ENCODE measurements at places on chromosomes 11 and 22. TPM values are rescaled to one million over a fixed set of nuclear protein-coding genes. Genes with fewer than 3 reads are reported as not detected.

Gene TNRC6B
- total RNA-seq: 19.3 TPM

Gene APOL5
- not detected for total RNA-seq

Gene RAG2
- not detected for total RNA-seq

Gene DRD2
- 0.08 TPM for total RNA-seq

DNA sequence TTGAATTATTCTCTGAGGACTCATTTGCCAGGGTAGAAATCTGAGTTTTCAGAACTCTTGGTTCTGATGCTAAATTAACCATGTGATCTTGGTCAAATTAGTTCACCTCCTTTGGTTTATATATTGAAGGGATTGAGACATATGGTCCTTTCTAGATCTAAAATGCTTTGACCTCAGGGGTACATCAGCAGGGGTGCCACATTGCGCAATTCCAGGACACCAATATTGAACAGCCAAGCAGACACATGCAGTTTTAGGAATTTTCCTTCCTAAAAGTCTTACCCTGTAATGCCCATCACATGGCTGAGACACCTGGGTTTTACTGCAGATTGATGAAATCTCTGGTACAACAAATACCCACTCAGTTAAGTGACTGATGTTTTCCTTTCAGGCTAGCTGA lies 254.4 kb upstream of the NCAM1 start:
- ATAC-seq: no peak

DNA sequence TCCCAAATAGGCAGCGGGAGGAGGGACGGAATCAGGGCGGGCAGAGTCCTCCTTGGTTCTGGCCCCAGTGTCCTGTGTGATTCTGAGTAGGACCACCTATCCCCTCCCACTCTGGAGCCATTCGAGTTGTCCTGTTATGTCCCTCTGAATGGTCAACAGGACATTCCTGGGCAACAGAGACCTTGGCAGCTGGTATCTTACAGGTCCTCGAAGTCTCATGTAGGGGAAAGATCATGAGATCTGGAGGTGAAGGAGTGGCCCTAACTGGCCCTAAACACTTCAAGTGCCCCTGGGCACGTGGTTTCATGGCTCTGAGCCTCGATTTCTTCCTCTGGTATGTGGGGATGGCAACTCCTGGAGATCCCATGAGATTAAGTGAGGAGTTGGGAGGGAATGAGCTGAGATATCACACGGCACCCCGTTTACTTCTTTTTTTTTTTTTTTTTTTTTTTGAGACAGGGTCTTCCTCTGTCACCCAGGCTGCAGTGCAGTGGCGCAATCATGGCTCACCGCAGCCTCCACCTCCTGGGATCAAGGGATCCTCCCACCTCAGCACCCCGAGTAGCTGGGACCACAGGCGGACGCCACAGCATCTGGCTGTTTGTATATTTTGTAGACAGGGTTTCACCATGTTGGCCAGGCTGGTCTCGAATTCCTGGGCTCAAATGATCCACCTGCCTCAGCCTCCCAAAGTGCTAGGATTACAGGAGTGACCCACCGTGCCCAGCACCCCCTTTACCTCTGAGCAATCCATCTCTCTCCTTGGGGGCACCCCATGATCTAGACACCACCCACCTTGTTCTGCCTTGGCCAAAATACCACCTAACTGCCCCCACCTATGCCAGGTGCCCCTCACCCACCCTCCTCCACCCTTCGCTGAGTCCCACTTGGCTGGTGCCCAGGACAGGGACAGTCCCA lies 6.8 kb downstream of the LIF start:
- ATAC-seq: no peak

- ATAC-seq: no peak
These were observed 101.7 kb upstream of the TRIM77 start for GRCh38 chr11:89608234-89608966.

DNA sequence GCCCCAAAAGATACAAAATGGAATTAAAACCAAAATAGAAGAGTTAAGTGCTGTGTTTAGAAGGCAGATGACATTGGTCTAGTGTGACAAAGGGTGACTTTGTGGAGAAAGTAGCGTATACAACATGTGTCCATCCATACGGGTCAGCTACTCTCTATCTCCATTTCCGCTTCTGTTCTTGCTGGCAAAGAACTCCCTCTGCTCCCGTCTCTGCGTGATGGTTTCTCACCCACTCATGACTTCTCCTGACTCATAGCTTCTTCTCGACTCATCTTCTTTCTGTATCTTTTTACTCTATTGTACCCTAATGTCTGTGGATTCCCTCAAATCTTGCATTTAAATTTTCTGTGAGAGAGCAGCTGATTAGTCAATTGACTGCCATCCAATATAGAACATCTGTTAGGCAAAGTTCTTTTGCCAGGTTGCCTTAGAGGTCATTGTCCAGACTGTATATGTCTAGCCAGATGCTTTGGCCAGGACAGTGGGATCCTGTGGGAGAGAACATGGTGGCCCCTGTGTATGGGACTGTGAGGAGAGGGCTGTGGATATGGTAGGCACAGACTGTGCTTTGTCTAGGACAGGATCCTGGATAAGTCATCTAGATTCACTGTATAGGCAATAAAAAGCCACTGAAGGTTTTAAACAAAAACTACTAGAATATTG lies 28.4 kb downstream of the MMP13 start:
- no peak for ATAC-seq

DNA sequence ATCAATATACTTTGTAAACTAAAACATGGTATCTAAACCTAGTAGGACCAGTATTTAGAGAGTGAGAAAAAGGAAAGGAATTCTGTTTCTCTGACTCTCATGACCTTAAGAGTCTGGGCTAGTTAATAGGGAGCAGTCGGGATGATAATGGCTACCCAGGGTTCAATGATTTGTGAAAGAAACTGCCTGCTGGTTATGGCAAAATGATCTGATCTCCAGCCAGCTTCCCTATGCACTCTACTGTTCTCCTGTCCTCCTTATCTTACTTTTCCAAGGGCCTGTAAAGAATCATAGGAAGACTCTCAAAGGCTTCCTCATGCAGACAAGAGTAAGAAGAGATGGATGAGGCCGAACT lies 193.1 kb upstream of the PITPNB start:
- no peak for ATAC-seq

GRCh38 chr11:126410649-126411048 lies 55.2 kb downstream of the ST3GAL4 start:
- ATAC-seq: no peak

Data from esophagus mucosa (tissue), 1 donor.